Erythroblast (primary cell): ENCODE measurements at places on chromosomes 5 and 9.

DNA sequence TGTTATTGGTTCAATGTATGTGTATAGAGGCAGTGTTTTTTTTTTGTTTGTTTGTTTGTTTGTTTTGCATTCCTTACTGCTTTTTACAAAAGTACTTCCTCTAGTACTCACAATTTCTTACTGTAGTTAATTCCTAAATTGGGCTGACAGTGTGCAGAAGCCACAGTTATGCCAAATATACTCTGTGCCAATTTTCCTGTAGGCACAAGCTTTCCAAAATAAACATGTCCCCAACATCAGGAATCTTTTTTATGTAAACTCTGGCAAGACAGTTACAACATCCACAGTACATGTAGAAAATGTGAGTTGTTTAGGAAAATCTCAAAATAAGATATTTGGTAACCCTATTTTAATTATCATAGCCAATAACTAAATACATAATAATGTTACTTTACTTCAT is 161.6 kb upstream of the TSLP start:
- DNase-seq: no peak

DNA sequence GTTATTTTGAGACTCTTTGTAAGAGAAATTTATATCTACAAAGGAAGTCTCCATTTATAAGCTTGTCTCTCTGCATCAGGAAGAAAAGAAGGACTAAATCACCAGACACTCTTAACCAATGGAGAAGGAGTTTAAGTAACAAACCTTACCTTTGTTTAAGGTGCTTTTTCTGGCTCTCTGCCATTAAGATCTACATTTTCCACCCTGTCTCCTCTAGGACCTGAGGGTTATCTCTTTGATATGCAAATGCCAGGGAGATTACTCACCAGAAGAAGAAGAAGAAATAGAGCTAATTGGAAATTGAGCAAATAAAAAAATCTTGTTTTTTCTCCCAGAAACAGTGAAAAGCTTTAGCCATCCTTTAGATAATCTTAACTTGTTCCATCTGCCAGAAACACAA is 60.9 kb downstream of the CDKN2A start:
- no peak for DNase-seq

GRCh38 chr9:74643303-74643923 is 146.3 kb downstream of the RORB start:
- DNase-seq: no peak

DNA sequence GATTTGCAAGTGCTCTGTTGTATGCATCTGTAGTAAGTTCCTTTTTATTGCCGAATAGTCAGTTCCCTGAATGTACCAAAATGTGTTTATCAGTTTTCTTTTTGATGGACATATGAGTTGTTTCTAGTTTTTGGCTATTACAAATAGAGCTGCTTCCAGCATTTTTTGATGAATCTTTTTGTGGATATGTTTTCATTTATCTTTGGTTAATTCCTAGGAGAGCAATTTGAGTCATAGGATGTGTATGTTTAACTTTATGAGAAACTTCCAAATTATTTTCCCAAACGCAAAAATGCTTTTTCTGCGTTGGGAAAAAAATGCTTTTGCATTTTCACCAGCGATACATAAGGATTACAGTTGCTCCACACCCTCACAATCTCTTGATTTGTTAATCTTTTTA is 287.7 kb downstream of the FER start:
- no peak for DNase-seq
